ENCODE measurements at places on chromosomes 16 and 17.

- DNase-seq: no peak
Measured at GRCh38 chr16:78022347-78023060, at the start of gene CLEC3A. Gene CLEC3A (plus strand): TSS chr16:78022548. CDS start chr16:78022627, 79 bp downstream.

DNA sequence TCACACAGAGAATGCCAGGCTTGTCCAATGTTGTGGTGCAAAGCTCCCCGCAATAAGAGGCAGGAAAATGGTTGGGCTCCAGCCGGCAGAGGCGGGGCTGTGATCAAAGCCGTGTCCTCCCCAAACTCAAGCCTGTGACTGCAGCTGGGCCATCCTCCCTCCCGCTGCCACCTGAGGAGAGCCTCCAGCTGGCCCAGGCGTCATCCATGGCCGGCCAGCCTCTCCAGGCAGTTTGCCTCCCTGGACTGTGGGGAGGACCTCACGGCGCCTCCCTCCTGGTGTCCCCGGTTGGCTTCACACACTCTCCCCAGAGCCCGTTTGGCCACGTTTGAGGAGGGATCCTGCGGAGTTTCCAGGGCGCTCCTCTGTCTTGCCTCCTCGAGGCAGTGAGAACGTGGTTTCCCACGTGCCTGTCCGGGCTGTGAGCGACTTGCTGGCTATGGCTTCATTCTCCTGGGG is 134.1 kb downstream of the IRF8 start:
- DNase-seq: no peak

GRCh38 chr17:19411631-19412030 is 599 bp downstream of the RNF112 start:
- DNase-seq: no peak

- no peak for DNase-seq
Measured at GRCh38 chr17:49082231-49082630, 50.3 kb upstream of the B4GALNT2 start.

DNA sequence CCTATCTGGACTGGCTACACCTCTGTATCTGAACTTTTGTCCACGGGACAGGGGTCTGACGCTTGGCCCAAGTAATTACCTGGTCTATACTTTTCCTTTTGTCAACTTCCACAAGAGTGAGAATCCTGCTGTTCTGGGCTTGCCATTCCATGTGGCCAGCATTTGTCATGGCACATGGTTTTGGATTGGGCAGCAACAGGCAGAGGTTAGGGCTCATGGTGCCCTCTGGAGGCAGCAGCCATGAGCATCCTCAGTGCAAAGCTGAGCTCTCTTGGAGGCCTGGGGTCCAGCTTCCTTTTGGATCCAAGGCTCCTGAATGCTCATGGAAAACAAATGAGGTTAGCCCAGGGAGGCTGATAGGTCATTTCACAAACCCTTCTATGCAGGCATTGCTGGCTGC is 7.5 kb upstream of the EDC4 start:
- no peak for DNase-seq

GRCh38 chr16:87100306-87101058 is 216.7 kb downstream of the C16orf95 start:
- DNase-seq: no peak

- DNase-seq: no peak
Measured at GRCh38 chr17:19016297-19016696, 11.7 kb upstream of the FAM83G start.

GRCh38 chr17:45300060-45300751 is 16.6 kb downstream of the MAP3K14 start:
- DNase-seq: no peak

Data from NCI-H1048 (cell line).